H9 (cell line): ENCODE measurements at places on chromosomes 11 and 22. TPM values are rescaled to one million over a fixed set of nuclear protein-coding genes. Genes with fewer than 3 reads are reported as not detected.

GRCh38 chr22:42439821-42440674 lies 7.8 kb upstream of the NFAM1 start:
- no peak overlapping the region for H3K27ac ChIP-seq
- no peaks in the 10 kb centered on the region for H3K36me3 ChIP-seq
- H3K4me3 ChIP-seq = peak overlapping the region; percentile 21; the same call in 1 of the 2 replicates
- H3K27me3 ChIP-seq = no peaks in the 10 kb centered on the region; the same call in 1 of the 2 replicates

Gene AIFM3
- 1.9 and 2.3 TPM in 2 replicates for total RNA-seq

- DNase-seq = no peak
- no peaks in the 10 kb centered on the region for H3K27me3 ChIP-seq
- peaks cover 17% of the 10 kb centered on the region for H3K36me3 ChIP-seq
- H3K4me3 ChIP-seq = peak overlapping the region; percentile 96
- no peaks in the 10 kb centered on the region; the same call in 1 of the 2 replicates for H3K4me1 ChIP-seq
Observed at GRCh38 chr11:57763568-57763967, 2.0 kb downstream of the CTNND1 start.

- no peak overlapping the region for H3K4me3 ChIP-seq
- no peak for DNase-seq
- no peaks in the 10 kb centered on the region for H3K27me3 ChIP-seq
- peaks cover 8% of the 10 kb centered on the region; the same call in 1 of the 2 replicates for H3K4me1 ChIP-seq
- no peak overlapping the region for H3K27ac ChIP-seq
Observed at GRCh38 chr11:132037956-132038355, 667.5 kb downstream of the NTM start.

Gene ASPHD2
- 7.1 and 8.5 TPM in 2 replicates for total RNA-seq

- H3K4me3 ChIP-seq = no peak overlapping the region
- H3K27ac ChIP-seq = no peak overlapping the region
- H3K4me1 ChIP-seq = peaks cover 9% of the 10 kb centered on the region; the same call in 1 of the 2 replicates
- DNase-seq = no peak
- H3K27me3 ChIP-seq = no peaks in the 10 kb centered on the region
- no peaks in the 10 kb centered on the region; the same call in 2 of the 3 replicates for H3K36me3 ChIP-seq
Observed at GRCh38 chr11:14223636-14224288, 135.2 kb downstream of the RRAS2 start.

Gene FADS1
- total RNA-seq = 125 and 126 TPM in 2 replicates
